SJSA1 (cell line): ENCODE measurements at places on chromosomes 13 and 19. TPM values are rescaled to one million over a fixed set of nuclear protein-coding genes. Genes with fewer than 3 reads are reported as not detected.

The PPP1R15A gene
- total RNA-seq = 79.5 and 86.0 TPM in 2 replicates

The MTUS2 gene
- not detected in 2 replicates for total RNA-seq

The NALCN gene
- total RNA-seq = 0.22 and 1.2 TPM in 2 replicates

The S1PR5 gene
- 0.05 TPM in 1 of 2 replicates, not detected in the other for total RNA-seq

The COLGALT1 gene
- 73.9 and 114 TPM in 2 replicates for total RNA-seq

The SYNE4 gene
- total RNA-seq = 0.26 TPM in 1 of 2 replicates, not detected in the other

The HSPBP1 gene
- total RNA-seq = 43.5 and 51.4 TPM in 2 replicates

The GPR12 gene
- total RNA-seq = not detected in 2 replicates

The ZNF560 gene
- total RNA-seq = not detected in 2 replicates

The GGN gene
- total RNA-seq = 0.47 and 0.71 TPM in 2 replicates

The C5AR1 gene
- total RNA-seq = not detected in 2 replicates

The TMPRSS9 gene
- total RNA-seq = not detected in 2 replicates

The MEDAG gene
- not detected in 2 replicates for total RNA-seq

The C19orf81 gene
- not detected in 2 replicates for total RNA-seq

The FFAR3 gene
- not detected in 2 replicates for total RNA-seq

The KLHL26 gene
- total RNA-seq = 3.3 and 5.8 TPM in 2 replicates

The ZNF563 gene
- 0.45 and 1.2 TPM in 2 replicates for total RNA-seq

The RGL3 gene
- total RNA-seq = 0.22 TPM in 1 of 2 replicates, not detected in the other

The VSTM2B gene
- total RNA-seq = not detected in 2 replicates

The SCN1B gene
- 2.9 and 4.0 TPM in 2 replicates for total RNA-seq

The PAK4 gene
- 7.2 TPM in 2 replicates for total RNA-seq

The ZNF155 gene
- 6.1 and 11.2 TPM in 2 replicates for total RNA-seq

The ONECUT3 gene
- total RNA-seq = not detected in 2 replicates

The POU2F2 gene
- 0.05 TPM in 1 of 2 replicates, not detected in the other for total RNA-seq
